NCI-H1092 treated with DMSO at 0.1 percent for 48 hours (cell line): ENCODE measurements at places on chromosomes 2 and 18.
A peak's percentile ranks its signal among the peaks of the same experiment; 100 is the strongest.

DNA sequence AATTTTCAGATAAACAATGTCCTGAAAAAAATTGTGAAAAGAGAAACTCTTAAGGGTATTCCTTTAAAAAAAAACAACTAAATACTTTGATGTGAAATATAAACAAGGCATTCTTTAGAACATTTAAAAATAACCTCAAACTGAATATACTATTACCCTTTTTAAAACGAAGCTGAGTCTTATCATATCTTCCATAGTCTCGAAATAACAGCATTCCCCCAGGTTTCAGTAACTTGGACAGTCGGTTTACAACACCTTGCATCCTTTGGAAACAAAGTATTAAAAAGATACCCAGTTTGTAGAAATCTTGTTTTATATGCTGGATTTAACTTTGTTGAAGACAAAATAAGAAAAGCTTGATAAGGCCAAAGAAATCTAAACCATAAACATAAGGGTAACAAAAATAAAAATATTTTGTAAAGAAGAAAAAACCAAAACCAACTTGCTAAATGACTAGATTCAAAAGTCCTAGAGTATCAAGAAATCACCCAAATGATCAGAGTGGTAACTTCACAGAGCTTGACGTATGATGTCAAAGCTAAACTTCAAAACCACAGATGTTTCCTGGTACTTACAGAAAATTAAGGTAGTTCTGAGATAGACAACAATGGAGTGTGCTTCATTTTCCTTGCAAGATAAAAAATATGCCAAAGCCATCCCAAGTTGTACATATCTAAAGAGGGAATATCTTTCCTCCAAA, 107.8 kb downstream of the METTL8 start:
- DNase-seq = no peak

DNA sequence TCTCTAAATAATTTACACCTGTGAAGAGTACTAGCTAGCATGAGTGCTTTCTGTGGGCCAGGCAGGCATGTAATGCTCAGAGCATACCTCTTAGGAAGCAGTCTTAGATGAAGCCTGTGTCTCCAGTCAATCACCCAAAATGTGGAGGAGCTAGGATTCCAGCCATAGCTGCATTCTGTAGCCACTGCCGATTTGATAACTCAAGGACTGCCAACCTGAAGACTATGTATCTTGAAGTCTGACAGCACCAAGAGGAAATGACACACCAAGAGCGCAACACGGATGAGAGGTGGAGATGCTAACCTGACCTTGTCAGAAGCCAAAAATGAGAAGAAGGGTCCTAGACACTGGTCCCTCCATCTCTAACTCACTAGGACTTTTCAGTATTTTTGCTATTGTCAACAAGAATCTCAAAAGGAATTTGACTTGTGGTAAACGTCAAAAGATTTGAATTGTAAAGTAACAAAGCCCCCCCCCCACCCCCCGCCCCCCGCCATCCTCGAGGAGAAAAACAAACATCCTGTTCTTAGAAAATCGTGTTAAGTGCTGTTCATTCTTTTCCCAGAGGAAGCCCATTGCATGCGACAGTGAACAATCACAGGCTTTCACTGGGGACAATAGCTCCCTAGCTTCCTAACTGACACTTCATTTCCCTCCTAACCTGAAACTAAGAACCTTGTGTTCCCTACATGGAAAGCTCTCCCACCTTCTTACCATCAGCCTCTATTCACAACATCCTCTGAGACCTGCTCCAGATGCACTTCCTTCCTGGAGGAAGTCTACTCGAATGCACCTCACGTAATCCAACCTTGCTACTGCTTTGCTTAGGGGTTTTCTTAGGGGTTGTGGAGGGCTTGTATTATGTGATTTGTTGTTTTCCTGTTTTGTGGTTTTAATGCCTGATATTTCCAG, 14.7 kb downstream of the CDC42EP3 start:
- no peak for DNase-seq

DNA sequence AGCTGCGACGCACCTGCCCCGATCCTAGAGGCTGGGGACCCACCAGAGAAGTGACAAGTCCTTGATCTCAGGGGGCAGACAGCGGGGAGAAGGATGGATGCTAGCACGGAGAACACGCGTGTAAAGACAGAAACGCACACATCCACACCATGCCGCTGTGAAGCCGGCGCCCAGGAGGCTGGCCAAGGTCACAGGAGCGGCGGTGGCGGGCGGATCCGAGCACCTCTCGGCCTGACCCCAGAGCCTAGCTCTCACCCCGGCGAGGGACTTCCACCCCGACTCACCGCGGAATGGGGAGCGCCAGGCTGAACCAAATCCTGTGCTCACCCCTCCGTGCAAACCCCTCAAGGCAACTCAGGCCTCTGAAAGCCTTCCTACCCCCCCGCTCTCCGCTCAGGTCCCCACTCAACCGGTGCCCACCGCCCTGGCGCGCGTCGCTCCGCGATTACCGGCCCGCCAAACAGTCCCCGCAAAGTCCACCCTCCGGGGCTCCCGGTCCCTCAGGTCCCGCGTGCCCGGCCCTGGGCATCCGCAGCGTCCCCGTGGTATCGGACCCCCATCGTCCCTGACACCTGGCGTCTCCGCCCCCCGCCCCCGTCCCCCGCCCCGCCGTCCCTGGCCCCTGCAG, 460 bp upstream of the LRRFIP1 start:
- DNase-seq = no peak

- no peak for DNase-seq
These were observed 32.3 kb upstream of the PMAIP1 start for GRCh38 chr18:59867337-59868104.

DNA sequence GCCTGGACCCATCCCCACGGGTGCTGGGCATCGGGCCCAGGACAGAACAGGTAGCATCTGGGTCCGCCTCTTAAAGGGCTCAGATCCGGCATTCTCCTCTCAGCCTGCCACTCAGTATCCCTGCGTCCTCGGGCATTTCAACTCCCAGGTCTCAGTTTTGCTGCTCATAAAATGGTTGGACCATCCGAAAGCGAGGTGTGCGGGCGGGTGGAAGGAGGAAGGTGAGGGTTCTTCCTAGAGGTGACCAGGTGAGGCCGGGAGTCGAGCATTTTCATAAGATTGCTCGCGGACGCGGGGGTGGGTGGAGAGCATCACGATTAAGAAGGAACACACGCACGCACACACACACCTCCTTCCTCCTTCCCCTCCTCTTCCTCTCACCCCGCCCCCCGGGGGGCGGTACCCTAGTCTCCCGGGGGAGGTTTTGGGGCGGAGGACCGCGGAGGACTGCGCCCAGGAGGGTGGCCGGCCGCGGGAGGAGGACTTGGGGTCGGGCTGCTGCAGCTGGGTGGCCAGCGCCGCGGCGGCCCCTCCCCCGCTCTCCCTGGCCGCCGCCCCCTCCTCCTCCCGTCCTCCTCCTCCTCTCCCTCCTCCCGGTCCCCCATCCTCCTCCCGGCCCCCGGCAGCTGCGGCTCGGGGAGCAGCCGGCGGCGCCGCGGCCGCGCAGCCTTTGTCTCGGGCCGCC, 97.9 kb upstream of the GPR45 start:
- peak; percentile 24 for DNase-seq

DNA sequence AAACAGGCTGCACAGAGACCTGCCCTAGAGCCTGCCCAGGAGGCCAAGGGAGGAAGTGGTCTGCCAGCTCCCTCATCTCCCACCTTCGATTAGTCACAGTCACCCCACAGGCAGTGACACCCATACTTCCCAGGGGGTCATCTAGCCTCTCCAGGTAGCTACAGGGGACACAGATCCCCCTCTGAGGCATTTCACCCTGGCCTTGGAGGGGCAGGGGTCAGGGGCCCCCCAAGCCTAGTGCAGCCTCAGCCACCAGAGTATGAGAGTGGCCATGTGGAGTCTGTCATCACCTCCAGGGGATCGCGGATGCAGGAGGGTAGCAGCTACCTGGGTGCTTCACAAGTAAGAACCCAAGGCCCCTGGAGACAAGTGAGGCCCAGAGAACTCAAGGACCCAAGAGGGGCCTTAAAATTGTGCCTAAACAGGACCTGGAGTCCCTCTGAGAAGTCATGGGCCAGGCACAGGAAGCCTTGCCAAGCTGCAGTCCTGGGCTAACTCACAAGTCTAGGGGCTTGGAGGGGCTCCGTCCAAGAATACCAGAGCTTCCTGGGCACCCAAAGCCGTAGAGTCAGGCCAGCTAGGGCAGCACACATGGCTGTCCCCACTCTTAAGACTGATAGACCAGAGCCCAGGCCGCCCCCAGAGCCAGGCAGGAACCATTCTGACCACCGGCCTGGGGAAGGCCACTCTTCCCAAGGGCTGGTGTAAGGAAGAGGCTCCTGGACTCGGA, 354.3 kb upstream of the ID2 start:
- no peak for DNase-seq

DNA sequence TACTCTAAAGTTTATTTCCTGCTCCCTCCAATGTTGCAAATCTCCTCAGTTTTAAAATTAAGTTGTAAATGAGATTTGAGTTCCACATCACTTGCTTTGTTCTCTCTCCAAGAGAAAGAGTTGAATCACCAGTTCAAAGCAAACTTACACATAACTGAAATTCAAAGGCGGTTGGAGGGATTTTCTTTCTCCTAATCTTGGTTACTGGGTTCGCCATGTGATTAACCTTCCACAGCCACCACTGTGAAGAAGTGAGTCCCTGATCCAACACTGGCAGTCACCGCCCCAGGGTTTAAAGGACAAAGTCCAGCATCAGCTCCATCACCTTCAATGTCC, 247.1 kb downstream of the MYCN start:
- DNase-seq = no peak
